A549 (cell line): ENCODE measurements at places on chromosomes 13 and 19.

DNA sequence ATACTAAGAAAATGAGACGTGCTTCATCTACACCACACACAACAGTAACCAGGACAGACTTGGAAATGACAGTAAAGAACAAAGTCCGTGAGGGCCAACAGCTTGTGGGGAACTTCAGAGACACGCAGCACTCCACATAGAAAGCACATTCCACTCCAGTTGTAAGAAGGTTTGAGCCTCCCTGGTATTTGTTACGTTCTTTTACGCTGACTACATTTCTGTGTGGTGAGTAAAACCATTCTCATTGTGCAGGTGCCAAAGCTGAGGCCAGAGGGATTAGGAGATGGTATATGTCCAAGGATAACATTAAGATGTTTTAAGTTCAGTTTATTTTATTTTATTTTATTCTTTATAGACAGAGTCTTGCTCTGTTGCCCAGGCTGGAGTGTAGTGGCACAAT, 1189.9 kb downstream of the UQCRFS1 start:
- DNase-seq, result no peak

GRCh38 chr13:40993987-40994386, 25.1 kb downstream of the ELF1 start:
- no peak for DNase-seq

- DNase-seq, result no peak
These were observed 426.7 kb downstream of the LIG4 start for GRCh38 chr13:107788464-107789165.

GRCh38 chr13:35787937-35788336, 311.4 kb upstream of the MAB21L1 start:
- DNase-seq, result no peak

- no peak for DNase-seq
These were observed 107.8 kb downstream of the EDNRB start for GRCh38 chr13:77810878-77811277.

DNA sequence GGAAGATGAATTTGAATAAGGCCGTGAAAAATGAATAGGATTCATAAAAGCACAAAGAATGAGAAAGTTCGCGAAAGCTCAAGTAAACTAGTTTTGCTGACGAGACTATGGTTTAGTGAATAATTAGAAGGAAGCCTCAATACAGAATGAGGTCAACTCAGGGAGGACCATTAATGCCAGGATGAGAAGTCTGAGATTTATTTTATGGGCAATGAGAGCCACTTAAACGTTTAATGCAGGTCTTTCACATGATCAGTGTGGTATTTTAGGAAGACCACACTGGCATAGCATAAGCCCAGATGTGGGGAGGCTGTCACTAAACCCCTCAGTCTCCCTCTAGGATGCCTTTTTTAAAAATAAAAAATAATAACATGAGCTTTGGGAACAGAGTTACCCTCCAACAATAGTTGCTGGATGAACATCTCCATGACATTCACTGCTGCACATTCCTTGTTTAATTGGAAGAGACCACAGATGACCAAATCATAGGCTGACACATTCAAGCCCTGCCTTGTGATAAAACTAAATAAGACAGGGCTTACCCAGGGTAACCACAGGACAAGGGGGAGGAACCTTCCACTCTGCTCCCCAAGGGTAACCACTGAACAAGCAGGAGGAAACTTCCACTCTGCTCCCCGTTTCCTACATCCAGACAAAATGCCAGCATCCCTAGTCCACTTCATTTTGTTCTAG, 43.6 kb upstream of the LSM14A start:
- no peak for DNase-seq

DNA sequence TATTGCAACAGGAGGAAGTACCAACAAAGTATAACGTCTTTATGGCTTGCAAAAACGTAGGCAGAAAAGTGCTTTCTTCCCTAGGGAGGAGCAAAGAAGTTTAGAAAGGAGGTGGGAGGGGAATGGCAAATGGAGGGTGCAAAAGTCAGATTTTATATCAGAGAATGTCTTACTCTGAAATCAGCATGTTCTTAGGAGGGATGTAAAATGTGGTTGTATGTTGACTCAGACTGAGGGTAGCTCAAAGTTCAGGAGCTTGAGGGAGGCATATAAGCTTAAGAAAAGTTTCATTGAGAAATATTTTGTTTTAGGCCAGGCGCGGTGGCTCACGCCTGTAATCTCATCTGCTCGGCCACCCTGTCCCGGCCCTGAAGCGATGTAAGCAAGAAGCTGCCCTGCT, 1.7 kb downstream of the ZNF90 start:
- DNase-seq, result no peak

- peak; percentile 67 for DNase-seq
These were observed 594 bp downstream of the URI1 start for GRCh38 chr19:29942404-29943261.

- DNase-seq, result no peak
These were observed 2.5 kb downstream of the ZNF552 start for GRCh38 chr19:57812226-57812625.

GRCh38 chr19:18156841-18157464, 4.0 kb downstream of the PIK3R2 start:
- peak; percentile 77 for DNase-seq

GRCh38 chr13:111911754-111912452, 155.0 kb upstream of the SOX1 start:
- DNase-seq, result no peak

GRCh38 chr19:43527860-43528622, 1.0 kb upstream of the ETHE1 start:
- no peak for DNase-seq

- no peak for DNase-seq
These were observed 13.6 kb downstream of the IER2 start for GRCh38 chr19:13163609-13164342.

DNA sequence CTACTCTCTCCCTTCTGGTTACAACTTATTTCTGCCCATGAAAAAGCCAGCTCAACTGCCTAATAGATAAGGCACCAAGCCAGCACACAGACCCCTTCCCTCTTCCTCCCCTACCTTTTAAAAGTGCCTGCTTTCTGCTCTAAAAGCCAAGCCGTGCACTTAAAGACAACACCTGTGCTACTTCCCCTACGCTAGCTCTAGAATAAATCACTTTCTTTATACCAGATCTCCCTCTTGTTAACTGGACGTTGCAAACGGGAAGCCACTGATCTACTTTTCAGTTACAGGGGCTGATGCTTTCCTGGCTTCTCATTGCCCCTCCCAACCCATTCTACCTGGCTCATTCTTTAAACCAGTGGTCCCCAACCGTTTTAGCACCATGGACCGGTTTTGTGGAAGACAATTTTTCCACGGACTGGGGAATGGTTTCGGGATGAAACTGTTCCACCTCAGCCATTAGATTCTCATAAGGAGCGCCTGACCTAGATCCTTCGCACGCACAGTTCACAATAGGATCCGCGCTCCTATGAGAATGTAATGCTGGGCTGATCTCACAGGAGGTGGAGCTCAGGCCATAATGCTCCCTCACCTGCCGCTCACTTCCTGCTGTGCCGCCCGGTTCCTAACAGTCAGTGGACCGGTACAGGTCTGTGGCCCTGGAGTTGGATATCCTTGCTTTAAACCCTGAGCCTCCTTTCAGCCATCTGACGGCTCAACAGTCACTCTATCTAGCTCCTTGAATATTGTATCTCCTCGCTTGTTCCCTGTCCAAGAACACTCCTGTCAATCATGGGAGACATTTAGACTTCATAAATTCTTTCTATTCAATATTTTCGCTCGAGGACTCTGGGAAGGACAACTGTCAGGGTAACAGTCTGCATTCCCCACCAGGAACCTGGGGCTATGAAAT, 841 bp upstream of the ZNF223 start:
- peak; percentile 27 for DNase-seq

GRCh38 chr19:11692127-11692790, 46.5 kb downstream of the ZNF823 start:
- DNase-seq, result no peak

DNA sequence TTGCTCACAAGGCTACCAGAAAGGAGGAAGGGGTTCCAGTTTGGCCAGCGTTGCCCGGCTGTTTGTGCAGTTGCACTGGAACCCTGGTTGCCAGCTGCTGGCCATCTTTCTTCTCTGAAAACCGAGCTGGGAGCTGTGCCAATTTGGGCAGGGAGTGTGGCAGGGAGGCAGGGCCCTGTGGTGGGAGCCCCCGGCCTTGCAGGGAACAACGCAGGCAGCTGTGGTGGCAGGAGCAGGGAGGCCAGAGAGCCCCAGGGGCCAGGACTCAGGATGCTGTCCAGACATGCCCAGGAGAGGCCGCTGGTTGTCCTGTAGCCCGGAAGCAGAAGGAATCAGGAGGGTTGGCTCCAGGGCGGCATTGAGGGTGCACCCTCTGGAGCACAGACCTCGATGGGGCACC, 4.8 kb downstream of the KMT5C start:
- no peak for DNase-seq

DNA sequence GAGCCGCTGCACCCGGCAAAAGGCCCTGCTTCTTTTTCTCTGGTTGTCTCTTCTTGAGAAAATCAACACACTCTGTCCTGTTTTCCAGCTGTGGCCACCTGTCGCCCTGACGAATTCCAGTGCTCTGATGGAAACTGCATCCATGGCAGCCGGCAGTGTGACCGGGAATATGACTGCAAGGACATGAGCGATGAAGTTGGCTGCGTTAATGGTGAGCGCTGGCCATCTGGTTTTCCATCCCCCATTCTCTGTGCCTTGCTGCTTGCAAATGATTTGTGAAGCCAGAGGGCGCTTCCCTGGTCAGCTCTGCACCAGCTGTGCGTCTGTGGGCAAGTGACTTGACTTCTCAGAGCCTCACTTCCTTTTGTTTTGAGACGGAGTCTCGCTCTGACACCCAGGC, 17.2 kb downstream of the LDLR start:
- DNase-seq, result no peak

DNA sequence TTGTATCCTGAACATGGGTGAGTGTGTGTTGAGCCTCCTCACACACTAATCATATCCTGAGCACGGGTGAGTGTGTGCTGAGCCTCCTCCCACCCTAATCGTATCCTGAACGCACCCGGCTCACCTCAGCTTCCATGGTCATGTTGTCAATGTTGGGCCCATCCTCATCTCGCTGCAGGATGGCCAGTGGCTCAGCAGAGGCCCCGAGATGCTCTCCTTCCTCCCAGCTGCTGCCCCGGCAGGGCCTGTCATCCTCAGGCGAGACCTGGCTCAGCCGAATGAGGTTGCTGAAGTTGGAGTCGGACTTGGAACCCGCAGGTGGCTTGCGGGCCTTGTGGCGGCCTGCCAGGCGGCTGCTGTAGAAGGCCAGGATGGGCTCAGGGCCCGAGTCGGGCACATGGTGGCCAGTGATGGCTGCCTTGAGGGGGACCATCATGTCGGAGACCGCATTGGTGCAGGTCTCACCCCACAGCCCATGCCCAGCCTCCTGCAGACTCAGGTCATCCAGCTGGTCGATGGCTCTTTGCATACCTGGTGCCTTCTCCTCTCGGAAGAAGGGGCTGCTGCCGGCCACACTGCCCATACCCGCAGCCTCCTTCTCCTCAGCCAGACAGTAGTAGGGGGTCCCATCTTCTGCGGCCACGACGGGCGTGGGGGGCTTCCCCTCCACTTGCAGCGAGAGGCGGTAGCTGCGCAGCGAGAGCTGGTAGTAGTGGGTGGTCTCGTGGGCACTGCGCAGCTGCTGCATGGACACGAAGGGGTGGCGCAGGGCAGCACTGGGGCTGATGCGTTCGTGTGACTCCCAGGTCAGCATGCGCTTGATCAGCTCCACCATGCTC, 9.6 kb downstream of the HIPK4 start:
- DNase-seq, result no peak

- no peak for DNase-seq
These were observed 390.7 kb upstream of the SLITRK1 start for GRCh38 chr13:84272877-84273562.

DNA sequence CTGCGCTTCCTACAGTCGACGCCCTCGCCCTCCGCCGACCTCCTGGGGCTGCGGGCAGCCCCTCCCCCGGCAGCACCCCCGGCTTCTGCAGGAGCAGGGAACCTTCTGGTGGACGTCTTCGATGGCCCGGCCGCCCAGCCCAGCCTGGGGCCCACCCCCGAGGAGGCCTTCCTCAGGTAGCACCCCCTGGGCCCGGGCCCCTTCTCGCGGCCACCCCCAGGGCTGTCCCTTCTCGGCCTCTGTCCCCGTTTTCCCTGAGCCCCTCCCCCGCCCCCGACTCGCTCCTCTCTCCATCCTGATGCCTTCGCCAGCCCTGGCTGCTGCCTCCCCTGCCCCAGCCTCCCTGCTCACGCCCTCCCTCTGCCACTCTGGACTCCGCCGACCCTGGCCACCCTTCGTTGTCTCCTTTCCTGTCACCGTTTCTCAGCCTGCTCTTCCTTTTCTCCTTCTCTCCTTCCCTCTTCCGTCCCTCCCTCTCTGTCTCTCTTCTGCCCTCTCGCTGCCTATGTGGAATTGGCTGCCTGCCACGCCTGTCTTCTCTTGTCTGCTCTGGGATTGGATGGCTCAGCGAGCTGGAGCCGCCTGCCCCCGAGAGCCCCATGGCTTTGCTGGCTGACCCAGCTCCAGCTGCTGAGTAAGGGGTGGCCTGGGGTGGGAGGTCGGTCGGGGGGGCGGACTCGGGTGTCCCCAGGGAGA, 11.0 kb downstream of the FUZ start:
- no peak for DNase-seq

DNA sequence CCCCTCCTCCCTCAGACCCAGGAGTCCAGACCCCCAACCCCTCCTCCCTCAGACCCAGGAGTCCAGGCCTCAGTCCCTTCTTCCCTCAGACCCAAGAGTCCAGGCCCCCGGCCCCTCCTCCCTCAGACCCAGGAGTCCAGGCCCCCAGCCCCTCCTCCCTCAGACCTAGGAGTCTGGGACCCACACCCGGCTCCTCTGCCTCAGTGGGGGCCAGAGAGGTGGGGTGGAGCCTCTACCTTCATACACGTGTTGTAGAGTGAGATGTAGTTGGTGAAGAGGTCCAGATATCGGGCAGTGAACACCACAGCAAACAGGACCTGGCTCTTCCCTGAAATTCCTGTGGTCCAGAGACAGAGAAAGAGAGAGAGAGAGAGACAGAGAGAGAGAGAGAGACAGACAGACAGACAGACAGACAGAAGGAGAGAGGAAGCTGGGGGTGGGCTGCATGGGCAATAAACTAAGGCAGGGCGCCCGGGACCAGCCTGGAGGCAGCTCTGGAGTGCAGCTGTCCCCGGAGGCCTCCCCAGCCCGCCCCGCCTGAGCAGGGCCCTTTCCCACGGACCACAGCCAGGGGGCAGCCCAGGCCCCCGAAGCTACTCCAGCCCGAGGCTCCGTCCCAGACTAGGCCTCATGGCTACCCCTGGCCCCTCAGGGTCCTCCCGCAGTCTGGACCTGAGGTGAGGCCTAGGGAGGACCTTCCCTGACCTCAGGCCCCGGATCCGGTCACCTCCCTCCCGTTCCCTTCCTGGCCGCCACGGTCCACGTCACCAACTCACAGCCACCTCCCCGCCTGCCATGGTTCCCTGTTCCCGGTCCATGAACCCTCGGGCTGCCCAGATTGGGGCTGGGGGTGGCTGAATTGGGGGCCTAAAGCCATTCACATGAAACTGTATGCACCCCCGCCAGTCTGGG, 907 bp downstream of the KDELR1 start:
- peak; percentile 64 for DNase-seq
